ENCODE measurements at places on chromosomes 11 and 22. TPM values are rescaled to one million over a fixed set of nuclear protein-coding genes. Genes with fewer than 3 reads are reported as not detected.

Gene EMID1
- 14.7 TPM for total RNA-seq

GRCh38 chr11:96313163-96313562 is 29.8 kb downstream of the MAML2 start:
- DNase-seq: no peak

- no peak for DNase-seq
Observed at GRCh38 chr11:35077709-35078469, 61.1 kb upstream of the CD44 start.

- peak; percentile 84 for DNase-seq
Observed at GRCh38 chr11:114259124-114259526, 37.1 kb upstream of the NNMT start.

DNA sequence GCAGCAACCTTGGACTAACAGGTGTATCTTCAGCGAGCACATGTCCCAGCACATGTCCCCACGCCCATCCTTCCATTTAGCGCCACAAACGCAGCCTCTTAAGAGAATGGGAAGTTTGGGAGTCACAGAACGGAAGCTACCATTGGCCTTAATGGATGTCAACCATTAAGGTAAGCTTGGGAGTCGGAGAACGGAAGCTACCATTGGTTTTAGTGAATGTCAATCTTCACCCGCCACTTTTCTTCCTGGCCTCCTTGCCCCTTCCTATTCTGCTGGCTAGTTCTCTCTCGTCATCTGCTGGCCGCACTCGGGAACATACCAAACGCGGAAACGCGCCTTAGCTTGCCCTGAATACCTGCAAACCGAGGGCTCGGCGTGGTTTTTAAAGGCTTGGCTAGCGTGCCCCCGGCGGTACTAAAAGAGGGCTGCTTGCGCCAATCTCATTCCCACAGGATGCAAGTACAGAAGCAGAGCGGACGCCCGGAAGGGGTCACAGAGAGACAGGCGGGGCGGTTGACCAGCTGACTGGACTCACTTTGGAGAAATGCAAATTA is 24.3 kb downstream of the GLYATL1 start:
- DNase-seq: peak; percentile 66

DNA sequence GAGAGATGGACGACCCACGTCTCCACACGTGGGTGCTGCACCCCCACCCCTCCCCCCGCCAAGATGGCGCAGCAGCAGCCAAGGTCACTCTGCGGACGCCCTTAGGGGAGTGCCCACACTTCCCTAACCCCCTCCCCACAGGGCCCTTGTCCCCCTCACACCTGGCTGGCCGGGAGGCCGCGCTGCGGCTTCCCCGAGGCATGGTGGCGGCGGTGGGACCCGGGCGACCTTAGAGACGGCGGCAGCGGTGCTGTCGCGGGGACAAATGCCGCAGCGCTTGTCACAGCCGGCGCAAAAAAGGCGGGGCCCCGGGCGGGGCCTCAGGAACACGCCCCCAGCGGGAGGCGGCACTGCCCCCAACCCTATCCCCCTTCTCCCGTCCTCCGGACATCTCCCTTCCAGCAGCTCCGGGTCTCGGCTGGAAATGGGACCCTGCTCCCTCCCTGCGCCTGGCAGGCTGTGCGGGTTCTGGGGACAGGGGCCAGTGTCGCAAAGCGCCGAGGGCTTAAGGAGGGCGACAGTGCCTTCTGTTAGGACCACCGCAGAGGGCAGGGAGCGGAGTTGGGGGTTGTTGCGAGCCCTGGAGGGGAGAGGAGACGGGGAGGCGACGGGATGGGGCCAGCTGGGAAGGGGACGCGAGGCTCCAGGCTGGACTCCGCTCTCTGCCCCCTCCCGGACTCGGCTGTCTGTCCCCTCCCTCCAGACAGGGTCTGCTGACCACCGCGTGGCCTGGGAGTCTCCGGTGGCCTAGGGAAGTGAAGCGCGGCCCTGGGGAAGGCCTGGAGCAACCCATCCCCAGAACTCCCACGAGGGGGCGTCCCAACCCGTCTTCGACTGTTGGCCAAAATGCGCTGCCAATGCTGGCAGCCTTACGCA is at the start of gene CHCHD10:
TSS of gene CHCHD10 (minus strand) at position 300 of the 876 bp plus-strand sequence. CDS start at position 202, 98 bp downstream.
- DNase-seq: peak; percentile 81

DNA sequence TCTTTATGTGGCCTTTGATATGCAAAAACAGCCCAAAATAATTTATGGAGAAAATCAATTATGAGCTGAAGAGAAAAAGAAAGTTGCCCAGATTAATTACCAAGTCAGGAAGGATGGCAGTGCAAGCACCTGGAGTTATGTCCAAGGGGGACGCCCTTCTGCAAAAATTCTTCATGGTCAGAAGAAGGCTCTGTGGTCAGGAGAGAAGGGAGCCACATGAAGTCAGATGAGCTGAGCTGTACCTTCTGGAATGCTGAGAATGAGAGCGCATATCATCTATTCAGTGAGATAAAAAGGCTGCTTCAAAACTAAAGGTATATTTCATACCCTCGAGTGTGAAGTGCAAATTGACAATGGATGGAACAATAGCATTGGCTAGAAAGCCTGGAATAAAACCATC is 607.4 kb downstream of the NTM start:
- DNase-seq: no peak

Measured in prostate gland (tissue), 2 donors.